ENCODE measurements at places on chromosomes 12 and 14.

DNA sequence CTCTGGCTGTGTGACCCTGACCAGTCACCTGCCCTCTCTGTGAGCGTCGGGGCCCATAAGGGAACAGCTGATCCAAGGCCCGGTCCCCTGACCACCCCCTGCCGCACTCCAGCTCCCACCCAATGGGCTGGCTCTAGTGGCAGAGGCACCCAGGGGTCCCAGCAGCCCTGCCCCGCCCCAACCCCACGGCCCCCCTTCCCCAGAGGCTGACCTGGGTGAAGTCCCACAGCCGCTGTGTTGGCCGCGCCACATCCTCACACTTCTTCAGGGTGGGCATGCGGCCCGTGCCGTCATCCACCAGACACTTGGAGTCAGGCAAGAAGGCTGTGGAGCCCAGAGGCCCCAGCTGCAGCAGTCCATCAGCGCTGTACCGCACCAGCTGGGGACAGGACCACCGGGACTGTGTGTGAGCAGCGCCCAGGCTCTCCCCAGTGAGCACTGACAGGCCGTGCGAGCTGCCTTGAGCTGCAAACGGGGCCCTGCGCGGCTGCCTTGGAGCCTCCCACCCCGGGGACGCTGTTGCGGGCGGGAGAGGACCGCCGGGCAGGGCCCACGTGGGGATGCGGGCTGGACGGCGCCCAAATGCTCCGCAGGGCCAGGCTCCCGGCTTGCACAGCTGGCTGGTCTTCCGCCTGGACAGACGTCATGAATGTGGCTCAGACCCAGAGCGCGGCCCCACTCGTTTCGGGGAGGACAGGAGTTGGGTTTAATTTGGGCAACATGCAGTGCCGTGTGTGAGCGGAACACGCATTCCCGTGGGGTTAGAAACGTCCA lies 53.5 kb downstream of the NOC4L start:
- no peak for DNase-seq

DNA sequence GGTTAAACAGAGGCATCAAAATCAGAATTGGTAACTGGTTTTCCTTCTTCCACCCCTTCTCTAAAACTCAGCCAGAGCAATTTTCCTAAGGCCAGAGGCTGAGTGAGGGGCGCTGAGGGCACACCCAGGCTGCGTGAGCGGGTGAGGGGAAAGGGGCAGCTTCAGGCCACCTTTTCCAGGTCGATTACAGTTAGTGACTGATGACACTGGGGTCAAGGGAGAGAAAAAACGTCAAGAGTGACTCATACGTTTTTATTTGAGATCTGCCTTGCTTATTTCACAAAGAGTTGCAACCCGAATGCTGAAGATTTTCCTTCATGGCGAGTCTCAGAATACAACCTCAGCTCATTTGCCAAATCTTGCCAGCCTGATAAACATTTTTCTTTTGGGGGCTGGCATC lies 46.7 kb upstream of the EVL start:
- DNase-seq: no peak

- no peak for DNase-seq
These were observed 72.2 kb downstream of the EP400 start for GRCh38 chr12:132021965-132022364.

GRCh38 chr14:26132061-26132645 lies 465.7 kb downstream of the NOVA1 start:
- no peak for DNase-seq

DNA sequence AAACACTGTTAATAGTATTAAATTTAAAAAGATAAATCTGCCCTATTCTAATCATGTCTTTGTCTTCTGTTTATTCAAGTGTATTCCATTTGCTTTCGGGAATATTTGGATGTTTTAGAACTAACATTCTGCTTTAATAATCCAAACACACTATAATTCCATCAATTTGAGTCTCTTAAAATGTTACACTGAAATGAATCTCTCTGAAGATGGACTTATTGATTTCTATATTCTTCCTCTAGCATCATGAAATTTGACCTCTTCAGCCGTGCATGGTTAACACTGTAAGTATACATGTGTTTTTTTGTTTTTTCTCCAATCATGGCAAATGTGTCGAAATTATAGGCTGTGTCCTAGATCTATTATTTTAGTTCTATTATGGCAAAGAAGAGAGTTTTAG lies 339.2 kb downstream of the ACSS3 start:
- no peak for DNase-seq

DNA sequence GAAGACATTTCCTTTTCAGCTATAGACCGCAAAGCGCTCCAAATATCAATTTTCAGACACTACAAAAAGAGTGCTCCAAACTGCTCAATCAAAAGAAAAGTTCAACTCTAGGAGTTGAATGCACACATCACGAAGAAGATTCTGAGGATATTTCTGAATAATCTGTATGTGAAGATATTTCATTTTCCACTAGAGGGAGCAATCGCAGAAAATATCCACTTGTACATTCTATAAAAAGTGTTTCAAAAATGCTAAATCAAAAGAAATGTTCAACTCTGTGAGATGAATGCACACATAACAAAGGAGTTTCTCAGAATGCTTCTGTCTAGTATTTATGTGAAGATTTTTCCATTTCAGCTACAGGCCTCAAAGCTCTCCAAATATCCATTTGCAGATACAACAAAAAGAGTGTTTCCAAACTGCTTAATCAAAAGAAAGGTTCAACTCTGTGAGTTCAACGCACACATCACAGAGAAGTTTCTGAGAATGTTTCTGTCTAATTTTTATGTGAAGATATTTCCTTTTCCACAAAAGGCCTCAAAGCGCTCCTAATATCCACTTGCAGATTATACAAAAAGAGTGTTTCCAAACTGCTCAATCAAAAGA lies 643.8 kb upstream of the ALG10B start:
- no peak for DNase-seq

GRCh38 chr12:130701402-130701744 lies 14.7 kb downstream of the RIMBP2 start:
- no peak for DNase-seq

- DNase-seq: no peak
These were observed 6.5 kb downstream of the HIP1R start for GRCh38 chr12:122841544-122842321.

DNA sequence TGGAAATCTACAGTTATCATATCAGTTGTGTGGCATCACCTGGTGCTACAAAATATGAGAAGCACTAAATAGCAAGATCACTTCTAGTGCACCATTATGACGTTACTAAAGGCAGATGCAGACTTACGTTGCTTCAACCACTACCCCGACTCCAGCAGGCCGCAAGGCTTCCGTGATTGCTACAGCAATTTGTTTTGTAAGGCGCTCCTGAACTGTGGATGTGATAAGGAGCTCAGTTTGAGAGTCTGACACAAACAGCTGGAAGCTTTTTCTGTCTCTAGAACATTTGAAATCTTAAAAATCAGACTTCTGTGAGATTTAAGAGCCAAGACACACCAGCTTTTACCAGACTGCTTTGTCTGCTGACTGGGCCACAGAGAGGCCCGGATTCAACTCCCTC lies 57.0 kb downstream of the GCH1 start:
- DNase-seq: no peak

GRCh38 chr12:99444859-99445316 lies 202.7 kb upstream of the GARIN6 start:
- no peak for DNase-seq

- no peak for DNase-seq
These were observed 10.1 kb upstream of the C14orf180 start for GRCh38 chr14:104569435-104569834.

GRCh38 chr14:65462411-65462810 lies 49.9 kb downstream of the FUT8 start:
- no peak for DNase-seq

DNA sequence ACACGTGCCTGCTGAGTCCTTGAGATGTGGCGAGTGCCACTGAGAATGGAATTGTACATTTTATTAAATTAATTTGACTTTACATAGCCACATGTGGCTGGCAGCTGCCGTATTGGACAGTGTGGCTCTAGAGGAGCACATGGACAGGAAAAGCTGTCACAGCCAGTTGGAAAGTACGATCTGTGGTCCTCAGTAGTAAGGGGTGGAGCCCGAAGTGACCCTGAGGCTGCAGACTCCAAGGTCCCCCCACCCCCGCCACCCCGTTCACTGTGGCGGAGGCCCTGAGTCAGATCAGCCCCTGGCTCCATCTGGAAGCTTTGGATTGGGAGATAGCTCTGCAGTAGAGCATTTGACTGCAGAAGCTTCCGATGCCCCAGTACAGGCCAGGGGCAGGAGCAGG lies 25.8 kb upstream of the BEGAIN start:
- DNase-seq: no peak

GRCh38 chr14:86936556-86936955 lies 1056.4 kb downstream of the GALC start:
- no peak for DNase-seq

GRCh38 chr12:19530637-19531023 lies 91.3 kb downstream of the AEBP2 start:
- DNase-seq: no peak

DNA sequence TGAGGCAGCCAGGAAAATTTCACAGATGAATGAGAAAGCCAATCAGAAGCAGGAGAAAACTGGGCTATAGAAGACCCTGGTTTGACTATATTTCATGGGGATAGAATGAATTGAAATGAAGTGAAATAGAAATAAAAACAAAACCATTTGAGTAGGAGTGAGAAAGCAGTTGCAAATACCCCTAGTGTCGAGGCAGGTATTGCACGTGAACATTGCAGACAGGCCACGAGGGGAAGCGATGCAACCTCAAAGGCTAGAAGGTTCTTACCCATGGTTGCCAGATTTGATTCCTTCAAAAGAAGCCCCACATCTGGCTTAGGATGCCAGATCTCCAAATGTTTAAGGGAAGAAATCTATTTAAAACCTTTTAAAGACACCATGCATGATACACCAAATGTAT lies 648.9 kb downstream of the VRK1 start:
- DNase-seq: no peak

GRCh38 chr12:52847335-52848102 lies 1.3 kb downstream of the KRT78 start:
- DNase-seq: no peak

GRCh38 chr12:3537719-3538465 lies 46.9 kb downstream of the PRMT8 start:
- DNase-seq: no peak

- DNase-seq: no peak
These were observed 292.6 kb upstream of the SYT1 start for GRCh38 chr12:78571953-78572352.

DNA sequence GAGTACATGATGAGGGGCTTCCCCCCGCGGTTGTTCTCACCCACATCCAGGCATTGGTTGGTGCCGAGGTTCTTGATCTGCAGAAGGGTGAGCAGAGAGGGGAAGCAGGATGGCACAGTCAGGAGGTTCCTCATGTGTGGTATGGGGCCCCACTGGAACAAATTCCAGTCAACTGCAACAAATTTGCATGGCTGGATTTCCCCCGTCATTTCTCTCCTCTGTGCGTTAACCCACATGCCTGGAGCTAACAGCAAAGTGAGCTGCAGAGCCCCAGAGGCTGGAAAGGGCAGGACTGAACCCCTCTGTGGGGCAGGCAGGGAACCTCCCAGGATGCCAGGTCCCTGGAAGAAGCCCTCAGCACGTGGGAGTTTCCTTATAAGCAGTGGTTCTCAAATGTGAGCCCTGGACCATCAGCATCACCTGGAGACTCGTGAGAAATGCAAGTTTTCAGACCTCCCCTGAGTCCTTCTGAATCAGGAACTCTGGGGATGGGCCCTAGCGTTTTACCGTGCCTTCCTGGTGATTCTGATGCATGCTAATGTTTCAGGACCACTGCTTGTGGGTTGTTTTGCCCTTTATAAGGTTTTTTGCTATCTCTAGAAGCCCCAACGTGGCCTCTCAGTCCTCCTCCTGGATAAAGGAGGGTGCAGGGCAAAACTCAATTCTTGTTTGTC lies 11.0 kb upstream of the CELA1 start:
- no peak for DNase-seq

DNA sequence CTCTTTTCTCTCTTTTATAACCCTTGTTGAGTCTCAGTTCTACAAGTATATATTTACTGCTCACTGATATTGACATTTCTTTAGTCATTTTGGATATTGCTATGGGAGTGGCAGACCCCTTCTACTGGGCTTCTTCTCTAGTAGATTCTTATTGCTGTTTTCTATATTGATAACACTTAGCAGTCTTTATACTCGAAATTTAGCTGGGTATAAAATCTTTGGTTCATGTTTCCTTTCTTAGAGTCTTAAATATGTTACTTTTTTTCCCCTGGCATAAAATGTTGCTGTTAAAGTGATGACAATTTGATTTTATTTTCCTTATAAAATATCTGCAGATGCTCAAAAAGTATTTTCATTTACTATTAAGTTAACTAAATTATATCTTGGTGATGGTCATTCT lies 32.6 kb downstream of the VRK1 start:
- no peak for DNase-seq

DNA sequence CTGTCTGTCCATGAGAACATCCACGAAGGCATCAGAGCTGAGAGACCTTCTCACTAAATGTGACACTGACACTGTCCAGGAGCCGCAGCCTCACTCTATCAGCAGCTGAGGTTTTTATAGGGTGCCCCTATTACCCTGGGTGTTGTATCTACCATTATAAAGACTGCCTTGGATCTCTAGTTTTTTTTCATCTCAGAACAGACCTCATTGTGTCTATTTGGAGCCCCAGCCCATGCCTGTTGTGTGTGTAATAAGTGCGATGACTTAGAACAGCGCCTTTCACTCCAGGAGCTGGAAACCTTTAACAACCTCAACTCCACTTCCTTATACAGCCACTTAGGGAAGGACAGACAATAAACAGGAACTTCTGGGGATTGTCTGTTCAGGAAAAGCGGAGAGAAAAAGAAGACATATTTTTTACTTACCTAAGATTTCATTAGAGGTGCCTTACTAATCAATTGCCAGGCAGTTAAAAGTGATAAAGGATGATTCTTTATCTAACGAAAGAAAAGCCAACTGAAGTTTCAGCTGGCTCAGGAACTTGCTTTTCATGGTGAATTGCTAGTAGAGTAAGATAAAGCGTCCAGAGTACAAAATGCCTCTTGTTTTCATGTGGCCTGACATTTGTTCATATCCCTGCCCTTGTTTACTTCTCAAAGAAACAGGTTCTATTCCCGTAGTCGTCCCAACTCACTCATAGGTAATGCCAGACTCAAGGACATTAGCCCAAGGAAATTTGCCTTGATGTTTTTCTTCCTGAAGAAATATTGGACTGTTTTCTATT lies 420.6 kb downstream of the RAD51B start:
- DNase-seq: no peak

GRCh38 chr12:64404470-64405256 lies 471 bp downstream of the XPOT start:
- DNase-seq: peak; percentile 21
